Frontal cortex (tissue), 4 donors: ENCODE measurements at places on chromosomes 13 and 19. TPM values are rescaled to one million over a fixed set of nuclear protein-coding genes. Genes with fewer than 3 reads are reported as not detected.

DNA sequence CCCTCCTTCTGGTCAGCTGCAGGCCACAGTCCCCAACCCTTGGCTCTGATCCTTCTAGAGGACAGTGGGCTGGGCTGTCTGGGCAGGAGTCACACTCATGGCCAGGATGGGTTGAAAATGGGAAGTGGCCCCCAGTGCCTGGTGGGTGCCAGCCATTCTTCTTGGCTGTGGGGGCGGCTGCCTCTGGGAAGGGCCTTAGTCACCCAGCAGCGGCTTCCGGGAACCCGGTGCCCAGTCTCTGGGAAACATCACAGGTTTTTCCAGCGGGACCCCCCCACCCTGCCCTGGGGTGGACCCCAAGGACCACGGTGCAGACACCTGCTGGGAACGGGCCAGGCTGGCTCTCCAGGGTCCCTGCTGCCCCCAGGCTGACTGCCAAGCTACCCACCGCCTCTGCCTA lies 27.3 kb upstream of the SLC7A10 start:
- DNase-seq: no peak

GRCh38 chr13:85204668-85205344 lies 594.4 kb downstream of the SLITRK6 start:
- DNase-seq: no peak

DNA sequence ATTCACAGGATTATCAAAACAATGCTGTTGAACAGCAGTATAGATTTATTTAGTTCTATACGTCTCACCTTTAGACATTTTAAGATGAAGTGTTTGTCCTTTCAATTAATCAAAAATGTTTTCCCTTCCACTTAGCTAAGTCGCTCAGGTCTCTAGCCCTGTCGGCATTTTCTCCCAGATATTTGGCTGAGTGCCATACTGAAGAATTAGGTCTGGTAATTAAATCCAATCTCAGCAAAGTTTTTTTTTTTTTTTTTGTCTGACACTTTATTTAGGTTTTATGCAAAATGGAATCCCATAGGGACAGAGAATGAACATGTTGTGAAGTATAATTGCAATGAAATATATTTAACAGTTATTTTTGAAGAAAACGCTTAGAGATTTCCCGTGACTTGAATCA lies 44.1 kb downstream of the RFC3 start:
- no peak for DNase-seq

- DNase-seq: no peak
Measured at GRCh38 chr19:46722421-46723022, 5.6 kb upstream of the PRKD2 start.

Gene SYCN
- total RNA-seq: not detected

DNA sequence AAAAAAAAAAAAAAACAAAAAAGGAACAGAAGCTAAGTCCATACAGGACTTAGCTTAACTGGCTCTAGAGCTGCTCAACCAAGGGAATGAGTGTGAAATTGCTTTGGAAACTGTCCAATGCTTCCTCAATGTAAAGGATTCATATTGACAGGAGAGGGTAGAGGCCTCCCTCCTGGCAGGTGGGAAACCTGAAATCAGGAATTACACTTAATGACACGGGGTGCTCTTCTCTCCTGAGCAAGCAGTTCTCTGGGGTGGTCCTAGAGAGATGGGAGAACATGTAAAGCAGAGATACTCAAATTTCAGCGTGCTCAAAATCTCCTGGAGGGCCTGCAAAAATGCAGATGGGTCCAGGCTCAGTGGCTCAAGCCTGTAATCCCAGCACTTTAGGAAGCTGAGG lies 3.6 kb upstream of the MAG start:
- no peak for DNase-seq

- DNase-seq: no peak
Measured at GRCh38 chr19:4609878-4610511, 29.3 kb upstream of the TNFAIP8L1 start.

DNA sequence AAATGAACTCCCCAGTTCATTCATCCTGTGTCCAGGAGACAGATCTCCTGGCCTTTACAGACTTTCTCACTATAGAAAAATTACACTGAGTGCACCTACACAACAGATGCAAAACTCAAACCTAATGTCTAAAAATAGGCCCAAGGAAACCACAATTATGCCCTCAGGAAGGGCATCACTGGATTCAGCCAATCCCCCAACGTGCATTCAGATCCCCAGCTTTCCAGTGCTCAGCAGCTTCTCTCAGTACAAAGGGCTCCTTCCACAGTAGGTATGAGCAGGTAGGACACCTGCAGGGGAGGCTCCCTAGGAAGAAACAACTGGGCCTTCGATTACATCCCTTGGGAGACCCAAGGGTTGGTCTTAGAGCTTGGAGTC lies 2.1 kb downstream of the ZNF709 start:
- no peak for DNase-seq

- no peak for DNase-seq
Measured at GRCh38 chr13:84784443-84785153, 902.3 kb upstream of the SLITRK1 start.

DNA sequence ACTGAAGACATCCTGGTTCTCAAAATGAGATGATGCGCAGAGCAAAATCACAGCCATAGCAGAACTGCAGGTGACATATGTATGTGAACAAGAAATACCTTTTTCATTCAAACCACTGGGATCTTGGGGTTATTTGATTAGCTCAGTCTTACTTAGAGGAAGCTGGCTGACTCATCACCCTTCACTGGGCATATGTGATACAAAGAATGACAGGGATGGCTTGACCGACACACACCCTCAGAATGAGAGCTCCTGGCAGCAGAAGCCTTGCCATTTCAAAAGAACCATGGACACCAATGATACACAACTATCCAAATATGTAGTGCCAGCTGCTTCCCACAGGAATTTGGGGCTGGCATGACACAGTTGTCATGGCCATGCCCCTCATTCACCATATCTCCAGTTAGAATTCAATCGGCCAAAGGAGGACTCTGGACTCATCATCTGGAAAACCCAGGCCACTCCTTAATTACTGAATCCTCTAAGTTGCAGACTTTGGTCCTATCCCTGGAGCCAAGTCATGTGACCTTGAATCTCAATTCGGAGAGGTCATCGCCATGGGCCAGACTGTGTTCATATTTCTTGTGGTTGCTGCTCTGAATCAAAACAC lies 115.8 kb downstream of the KATNAL1 start:
- no peak for DNase-seq

Gene ELSPBP1
- not detected for total RNA-seq

Gene FLT3LG
- total RNA-seq: 0.41 TPM

Gene SELENOW
- total RNA-seq: 296 TPM

GRCh38 chr19:49766007-49766929 lies 533 bp upstream of the AP2A1 start:
- peak; percentile 99 for DNase-seq

Gene ANGPTL4
- total RNA-seq: 0.82 TPM

DNA sequence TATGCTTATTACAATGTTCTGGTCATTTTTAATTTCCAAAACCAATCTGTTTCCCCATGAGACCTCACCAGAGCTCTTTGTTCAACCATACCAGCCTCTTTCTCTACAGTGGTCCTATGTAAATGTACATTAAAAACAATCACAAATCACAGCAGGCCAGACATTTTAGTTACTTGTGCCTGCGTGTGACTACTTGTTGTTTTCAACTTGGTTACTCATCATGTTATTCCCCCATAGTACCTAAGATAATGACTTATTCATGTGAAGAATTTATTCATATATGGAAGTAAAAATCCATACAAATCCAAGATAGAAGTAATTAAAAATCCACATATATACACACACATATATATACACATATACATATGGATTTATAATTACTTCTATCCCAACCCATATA lies 379.6 kb downstream of the SLITRK6 start:
- DNase-seq: no peak

DNA sequence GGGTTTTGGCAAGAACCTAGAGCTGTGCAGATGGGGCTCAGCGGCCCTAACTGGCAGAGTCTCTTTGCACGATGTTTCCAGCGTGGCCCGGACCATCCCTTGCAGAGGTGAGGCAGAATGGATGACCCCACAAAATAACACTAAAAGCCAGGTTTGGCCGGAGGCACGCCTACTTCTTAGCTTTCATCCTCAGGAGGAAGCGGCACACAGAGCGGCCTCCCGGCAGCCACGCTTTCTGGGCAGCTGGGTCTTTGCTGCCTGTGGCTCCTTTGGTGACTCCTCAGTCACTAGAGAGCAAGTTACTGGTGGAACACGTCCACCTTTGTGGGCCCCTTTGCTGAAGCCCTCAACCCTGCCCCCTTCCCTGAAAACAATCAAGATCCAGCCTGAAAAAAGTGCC lies 25.2 kb downstream of the TEX29 start:
- no peak for DNase-seq

DNA sequence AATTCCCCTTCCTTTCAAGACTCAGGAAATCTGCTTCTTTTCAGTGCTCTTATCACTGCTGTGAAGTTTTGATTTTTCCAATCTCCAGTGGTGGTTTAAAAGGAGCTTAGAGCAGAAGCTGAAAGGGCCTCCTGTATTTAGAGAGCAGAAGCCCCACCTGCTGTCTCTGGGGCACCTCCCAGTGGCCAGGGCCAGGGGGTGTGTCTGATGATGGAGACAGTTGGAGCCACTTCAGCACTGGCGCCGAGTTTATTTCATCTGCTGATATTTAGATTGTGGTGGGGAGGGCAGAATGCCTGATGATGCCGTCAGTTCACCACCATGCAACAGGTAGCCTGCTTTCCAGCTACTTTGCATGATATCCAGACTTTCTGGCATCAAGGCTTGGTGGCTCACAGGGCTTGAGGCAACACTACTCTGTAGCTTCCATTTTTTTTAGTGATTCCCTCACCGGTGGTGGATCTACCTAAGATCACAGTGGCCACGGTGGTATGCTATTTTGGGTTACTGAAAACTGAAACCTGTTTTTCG lies 371.9 kb downstream of the KCNRG start:
- DNase-seq: no peak

DNA sequence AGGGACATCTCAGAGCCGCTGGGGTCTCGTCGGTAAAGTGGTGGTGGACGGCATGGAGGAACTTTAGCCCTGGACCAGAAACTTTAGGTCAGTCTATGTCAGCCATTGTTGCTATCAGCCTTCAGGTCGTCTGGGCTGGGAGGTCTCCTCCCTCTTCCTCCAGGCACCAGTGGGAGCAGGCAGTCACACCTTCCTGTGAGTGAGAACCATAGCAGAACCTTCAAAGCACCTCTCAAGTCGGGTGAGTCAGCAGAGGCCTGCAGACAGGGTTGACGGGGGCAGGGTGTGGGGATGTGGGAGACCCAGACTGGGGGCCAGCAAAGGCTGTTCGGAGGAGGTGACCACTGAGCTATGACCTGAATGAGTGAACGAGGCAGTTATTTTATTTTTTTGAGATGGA lies 15.4 kb upstream of the SBNO2 start:
- no peak for DNase-seq

- no peak for DNase-seq
Measured at GRCh38 chr19:1394252-1395193, 6.8 kb downstream of the GAMT start.

Gene ADAMTSL5
- under 0.01 TPM for total RNA-seq

GRCh38 chr13:99558570-99559180 lies 57.4 kb downstream of the TM9SF2 start:
- no peak for DNase-seq

GRCh38 chr19:4058693-4059452 lies 7.8 kb downstream of the ZBTB7A start:
- DNase-seq: peak; percentile 71

DNA sequence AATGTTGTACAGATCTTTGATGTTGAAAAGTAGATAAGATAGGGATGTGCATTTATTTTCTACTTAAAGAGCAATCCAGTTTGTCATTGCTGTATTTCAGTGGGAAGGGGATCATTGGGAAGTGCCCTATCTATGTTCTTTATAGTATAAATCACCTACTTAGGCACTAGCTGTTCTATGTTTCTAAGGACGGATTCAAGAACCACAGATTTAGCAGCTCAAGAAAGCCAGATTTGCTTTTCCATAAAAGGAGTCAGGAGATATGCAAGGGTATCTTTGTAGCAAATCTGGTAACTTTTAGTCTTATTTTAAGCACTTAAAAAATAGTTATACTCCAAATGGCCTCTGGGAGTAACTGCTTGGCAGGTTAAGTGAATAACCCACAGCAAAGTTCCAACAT lies 23.7 kb downstream of the DCLK1 start:
- no peak for DNase-seq

- no peak for DNase-seq
Measured at GRCh38 chr13:69459346-69459745, 648.3 kb upstream of the ATXN8OS start.

GRCh38 chr13:85590231-85590931 lies 208.8 kb downstream of the SLITRK6 start:
- DNase-seq: no peak

- DNase-seq: no peak
Measured at GRCh38 chr13:92510416-92510815, 716.2 kb upstream of the GPC6 start.

DNA sequence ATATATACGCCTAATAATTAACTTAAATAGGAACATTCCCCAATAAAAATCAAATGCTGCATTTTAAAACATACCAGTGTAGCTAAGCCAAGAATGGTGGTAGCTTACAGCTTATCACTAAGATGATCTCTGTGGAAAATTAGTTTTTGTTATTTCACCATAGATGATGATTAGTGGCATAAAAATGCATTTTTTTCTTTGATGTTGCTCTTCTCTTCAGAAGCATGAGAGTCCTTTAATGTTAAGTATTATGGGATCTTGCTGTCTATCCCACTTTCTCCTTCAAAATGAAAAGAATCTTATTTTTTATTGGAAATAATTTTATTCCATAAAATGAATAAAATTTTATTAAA lies 731.0 kb downstream of the SLITRK1 start:
- DNase-seq: no peak

DNA sequence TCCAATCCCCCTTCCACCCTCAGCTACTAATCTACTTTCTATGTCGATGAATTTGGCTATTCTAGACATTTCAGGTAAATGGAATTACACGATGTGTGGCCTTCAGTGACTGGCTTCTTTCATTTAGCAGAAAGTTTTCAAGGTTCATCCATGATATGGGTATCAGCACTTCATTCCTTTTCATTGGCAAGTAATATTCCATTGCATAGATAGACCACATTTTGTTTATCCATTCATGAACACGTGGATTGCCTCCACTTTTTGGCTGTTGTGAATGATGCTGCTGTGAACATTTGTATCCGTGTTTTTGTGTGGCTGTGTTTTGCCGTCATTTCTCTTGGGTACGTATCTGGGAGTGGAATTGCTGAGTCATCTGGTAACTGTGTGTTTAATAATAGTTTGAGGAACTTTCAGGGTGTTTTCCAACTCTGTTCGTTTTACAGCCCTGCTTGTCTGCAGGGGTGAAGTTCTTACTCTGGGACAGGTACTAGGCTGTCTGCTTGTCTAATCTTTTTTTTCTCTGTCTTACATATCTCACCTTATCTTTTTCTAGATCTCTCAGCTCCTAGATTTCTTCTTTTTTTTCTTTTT lies 32.5 kb downstream of the MARK4 start:
- no peak for DNase-seq

GRCh38 chr13:87667686-87668085 lies 3.5 kb upstream of the SLITRK5 start:
- DNase-seq: no peak

Gene MBD3L3
- not detected for total RNA-seq

Gene LIM2
- total RNA-seq: not detected

Gene STRN4
- total RNA-seq: 86.4 TPM

Gene RAB4B
- 6.1 TPM for total RNA-seq
